CD4-positive, alpha-beta T cell treated with Interleukin-15 for 4 hours (primary cell): ENCODE measurements at places on chromosomes 1 and 21.
A peak's percentile ranks its signal among the peaks of the same experiment; 100 is the strongest.

- DNase-seq, result no peak
These were observed 13.4 kb upstream of the SKI start for GRCh38 chr1:2214541-2215241.

GRCh38 chr21:23718446-23719285 is 1888.6 kb downstream of the MRPL39 start:
- DNase-seq, result no peak

- DNase-seq, result no peak
These were observed 176.8 kb downstream of the SLC45A1 start for GRCh38 chr1:8494681-8495080.

- peak; percentile 17 for DNase-seq
These were observed 214.5 kb downstream of the VAV3 start for GRCh38 chr1:107750364-107750959.

GRCh38 chr1:243230914-243231313 is 24.2 kb downstream of the CEP170 start:
- no peak for DNase-seq

DNA sequence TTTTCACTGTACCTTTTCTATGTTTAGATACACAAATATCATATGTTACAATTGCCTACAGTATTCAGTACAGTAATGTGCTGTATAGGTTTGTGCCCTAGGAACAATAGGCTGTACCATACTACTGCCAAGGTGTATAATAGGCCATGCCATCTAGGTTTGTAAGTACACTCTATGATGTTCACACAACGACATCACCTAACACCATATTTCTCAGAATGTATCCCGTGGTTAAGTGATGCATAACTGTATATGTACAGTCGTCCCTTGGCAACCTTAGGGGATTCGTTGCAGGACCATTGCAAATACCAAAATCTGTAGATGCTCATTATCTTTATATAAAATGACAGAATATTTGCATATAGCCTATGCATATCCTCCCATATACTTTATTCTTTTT is 5.8 kb upstream of the SSR2 start:
- DNase-seq, result no peak

- peak; percentile 67 for DNase-seq
These were observed 1.8 kb downstream of the ARPC5 start for GRCh38 chr1:183633676-183634343.

- DNase-seq, result no peak
These were observed 123.2 kb downstream of the SLC30A10 start for GRCh38 chr1:219805191-219805590.

GRCh38 chr1:1620433-1621139 is 5.3 kb downstream of the MIB2 start:
- no peak for DNase-seq

DNA sequence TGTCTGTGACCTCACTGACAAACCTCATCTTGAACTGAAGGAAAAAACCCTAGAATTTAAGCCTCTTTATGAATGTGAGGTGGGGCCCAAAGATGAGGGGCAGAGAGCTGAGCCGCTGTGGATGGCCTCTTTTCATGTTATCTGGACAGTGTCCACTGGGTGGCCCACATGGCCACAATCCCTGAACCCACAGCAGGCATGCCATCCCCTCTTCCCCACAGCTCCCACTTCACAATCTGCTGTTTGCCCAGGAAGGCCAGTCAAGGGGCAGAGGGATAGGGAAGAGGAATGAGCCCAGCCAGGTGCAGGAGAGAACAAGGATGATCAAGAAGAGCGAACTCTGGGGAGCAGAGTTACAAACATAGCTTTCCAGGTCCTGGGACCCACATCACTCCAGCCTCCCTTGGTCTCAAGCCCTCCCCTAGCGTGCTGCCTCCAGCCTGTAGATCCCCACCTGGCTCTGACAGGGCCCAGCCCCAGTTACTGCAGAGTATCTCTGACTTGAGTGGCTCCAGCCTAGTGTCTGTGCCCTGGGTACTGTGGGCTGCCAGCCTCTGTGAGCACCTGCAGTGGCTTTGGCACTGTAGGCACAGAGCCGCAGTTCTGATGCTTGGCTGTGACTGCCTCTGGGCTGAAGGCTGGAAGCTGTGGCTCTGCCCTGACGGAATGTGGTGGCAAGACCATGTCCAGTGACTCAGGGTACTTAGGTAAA is 1.9 kb upstream of the SLFNL1 start:
- DNase-seq, result no peak

- no peak for DNase-seq
These were observed 77.7 kb upstream of the C1orf87 start for GRCh38 chr1:60151311-60151710.

DNA sequence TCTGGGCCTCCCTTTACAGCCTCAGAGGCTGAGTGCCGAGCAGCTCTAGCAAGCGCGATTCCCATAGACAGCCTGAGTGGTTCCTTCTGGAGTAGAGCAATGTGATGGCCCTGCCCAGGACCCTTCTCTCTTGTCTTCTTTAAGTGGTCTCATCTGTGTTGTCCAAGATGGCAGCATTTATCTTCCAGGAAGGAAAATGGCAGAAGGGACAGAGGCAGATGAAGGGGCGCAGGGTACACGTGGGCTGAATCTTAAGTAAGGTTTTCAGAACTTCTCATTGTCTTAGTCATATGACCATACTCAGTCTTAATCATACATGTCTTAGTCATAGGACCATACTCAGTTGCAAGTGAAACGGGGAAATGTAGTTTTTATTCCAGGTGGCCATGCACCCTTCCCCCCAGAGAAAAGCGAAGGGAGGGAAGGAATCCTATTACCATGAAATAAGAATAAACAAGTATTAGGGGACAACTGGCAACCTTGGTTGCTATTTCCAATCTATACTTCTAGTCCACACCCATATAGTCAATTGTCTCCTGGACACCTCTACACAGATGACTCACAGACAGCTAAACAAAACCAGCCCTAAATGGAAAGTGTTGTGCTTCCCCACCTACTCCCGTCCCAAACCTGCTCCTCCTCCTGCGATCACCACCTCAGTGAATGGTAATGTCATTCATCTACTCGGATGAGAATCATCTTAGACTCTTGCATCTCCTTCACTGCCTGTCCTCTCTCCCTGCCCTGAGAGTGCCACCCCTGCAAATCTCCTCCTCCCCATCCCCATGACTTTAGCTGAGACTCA is 13.3 kb downstream of the OVAAL start:
- DNase-seq, result no peak

- DNase-seq, result peak; percentile 64
These were observed 91.6 kb downstream of the LRRC8C start for GRCh38 chr1:89724369-89725010.

GRCh38 chr21:44988607-44989536 is 49.0 kb downstream of the SLX9 start:
- no peak for DNase-seq
